CD14-positive monocyte (primary cell): ENCODE measurements at places on chromosomes 3 and 15. TPM values are rescaled to one million over a fixed set of nuclear protein-coding genes. Genes with fewer than 3 reads are reported as not detected.

The GRK7 gene
- polyA plus RNA-seq, result 0.03 and 0.04 TPM in 2 replicates

The TCTA gene
- 26.7 TPM for polyA plus RNA-seq

The THRB gene
- not detected for polyA plus RNA-seq

The PDZRN3 gene
- not detected for polyA plus RNA-seq

The SPSB4 gene
- not detected in 2 replicates for polyA plus RNA-seq

The ZNF860 gene
- polyA plus RNA-seq, result not detected in 2 replicates

The SMCO1 gene
- not detected for polyA plus RNA-seq

The IQCH gene
- polyA plus RNA-seq, result not detected

The TAGLN3 gene
- not detected for polyA plus RNA-seq

The TNIK gene
- 0.75 TPM for polyA plus RNA-seq

The CLRN1 gene
- not detected for polyA plus RNA-seq

The WWTR1 gene
- polyA plus RNA-seq, result not detected

The GOLGA8S gene
- polyA plus RNA-seq, result 0.06 and 0.17 TPM in 2 replicates

The SSUH2 gene
- 0.03 TPM in 1 of 2 replicates, not detected in the other for polyA plus RNA-seq

The TIMP4 gene
- not detected for polyA plus RNA-seq

The SLCO2A1 gene
- not detected in 2 replicates for polyA plus RNA-seq

The CCDC39 gene
- polyA plus RNA-seq, result not detected

The ISL2 gene
- polyA plus RNA-seq, result 0.52 TPM

The GPR62 gene
- not detected for polyA plus RNA-seq

The CHRNA5 gene
- not detected for polyA plus RNA-seq

The PRR20G gene
- not detected for polyA plus RNA-seq

The SLC9C1 gene
- not detected in 2 replicates for polyA plus RNA-seq

The GOLGA8J gene
- not detected for polyA plus RNA-seq

The IL5RA gene
- not detected in 2 replicates for polyA plus RNA-seq

The CNTN4 gene
- not detected for polyA plus RNA-seq

The SPINK8 gene
- polyA plus RNA-seq, result not detected in 2 replicates

The RAD51 gene
- not detected for polyA plus RNA-seq

The PRSS50 gene
- not detected in 2 replicates for polyA plus RNA-seq

The CCDC66 gene
- 2.9 and 6.8 TPM in 2 replicates for polyA plus RNA-seq

The ZBTB11 gene
- polyA plus RNA-seq, result 6.8 TPM

The NOX5 gene
- not detected in 2 replicates for polyA plus RNA-seq

The MAP1A gene
- polyA plus RNA-seq, result not detected

The ATP8B4 gene
- 6.1 TPM for polyA plus RNA-seq

The GSK3B gene
- polyA plus RNA-seq, result 10.9 and 20.5 TPM in 2 replicates

The CRBN gene
- polyA plus RNA-seq, result 98.3 TPM

The SCN5A gene
- not detected for polyA plus RNA-seq

The TARS3 gene
- 1.8 TPM for polyA plus RNA-seq

The LRTM1 gene
- not detected for polyA plus RNA-seq

The ADAMTS17 gene
- not detected for polyA plus RNA-seq

The NANOGP8 gene
- polyA plus RNA-seq, result not detected in 2 replicates

The SAMD7 gene
- not detected for polyA plus RNA-seq

The FEZF2 gene
- not detected for polyA plus RNA-seq

The CAMP gene
- polyA plus RNA-seq, result 5.1 TPM

The RBPMS2 gene
- polyA plus RNA-seq, result not detected

The TMCO5A gene
- polyA plus RNA-seq, result not detected
